ENCODE measurements at places on chromosomes 6 and 20. TPM values are rescaled to one million over a fixed set of nuclear protein-coding genes. Genes with fewer than 3 reads are reported as not detected.

DNA sequence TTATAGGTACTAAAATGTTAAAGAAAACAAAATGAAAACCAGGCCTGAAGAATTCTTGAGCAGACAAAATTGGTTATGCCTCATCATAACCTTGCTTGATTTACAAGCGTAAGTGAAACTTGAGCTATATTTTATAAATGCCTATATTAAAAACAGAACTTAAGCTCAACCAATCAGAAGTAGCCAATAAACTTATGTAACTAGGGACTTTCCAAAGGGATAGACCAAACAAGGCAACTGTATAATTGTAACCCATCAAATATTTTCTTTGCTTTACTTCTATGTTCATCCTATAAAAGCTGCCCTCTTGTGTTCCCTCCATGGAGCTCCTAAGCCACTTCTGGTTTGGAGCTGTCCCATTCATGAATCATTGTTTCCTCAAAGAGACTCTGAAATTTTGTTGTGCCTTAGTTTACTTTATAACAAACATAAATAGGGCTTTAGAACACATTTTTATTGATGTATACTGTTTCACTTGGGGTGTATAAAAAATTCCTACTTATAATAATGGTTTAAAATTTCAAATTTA lies 101.6 kb upstream of the CARMIL1 start:
- no peak for DNase-seq

- DNase-seq = no peak
Observed at GRCh38 chr6:3422435-3423070, 34.3 kb downstream of the SLC22A23 start.

GRCh38 chr6:144931172-144932035 lies 646.3 kb downstream of the UTRN start:
- peak; percentile 35 for DNase-seq

- DNase-seq = no peak
Observed at GRCh38 chr6:108164815-108165706, 761 bp upstream of the NR2E1 start.

- DNase-seq = no peak
Observed at GRCh38 chr20:33868595-33868994, 57.4 kb downstream of the CHMP4B start.

- DNase-seq = no peak
Observed at GRCh38 chr6:69976591-69977090, 110.3 kb downstream of the COL19A1 start.

- DNase-seq = no peak
Observed at GRCh38 chr6:159646733-159647132, 46.3 kb downstream of the SOD2 start.

GRCh38 chr20:18092890-18093289 lies 35.2 kb upstream of the OVOL2 start:
- DNase-seq = no peak

DNA sequence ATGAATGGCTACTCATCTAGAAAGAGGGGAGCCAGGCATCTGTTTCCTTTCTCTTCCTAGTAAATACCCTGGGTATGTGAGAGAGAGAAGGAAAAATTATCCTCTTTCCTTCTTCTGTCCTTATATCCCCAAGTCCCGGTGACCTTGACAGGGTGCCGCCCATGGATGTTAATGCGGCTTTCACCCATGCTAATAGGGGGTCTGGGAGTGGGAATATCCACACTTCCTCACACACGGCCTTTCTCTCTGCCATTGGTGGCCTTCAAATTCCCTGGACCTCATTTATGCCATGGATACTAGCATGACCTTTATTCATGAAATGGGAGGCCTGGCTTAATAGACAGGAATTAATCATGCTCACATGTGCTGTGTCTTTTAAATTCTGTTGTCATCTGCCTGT lies 159.0 kb upstream of the NOX3 start:
- DNase-seq = no peak

DNA sequence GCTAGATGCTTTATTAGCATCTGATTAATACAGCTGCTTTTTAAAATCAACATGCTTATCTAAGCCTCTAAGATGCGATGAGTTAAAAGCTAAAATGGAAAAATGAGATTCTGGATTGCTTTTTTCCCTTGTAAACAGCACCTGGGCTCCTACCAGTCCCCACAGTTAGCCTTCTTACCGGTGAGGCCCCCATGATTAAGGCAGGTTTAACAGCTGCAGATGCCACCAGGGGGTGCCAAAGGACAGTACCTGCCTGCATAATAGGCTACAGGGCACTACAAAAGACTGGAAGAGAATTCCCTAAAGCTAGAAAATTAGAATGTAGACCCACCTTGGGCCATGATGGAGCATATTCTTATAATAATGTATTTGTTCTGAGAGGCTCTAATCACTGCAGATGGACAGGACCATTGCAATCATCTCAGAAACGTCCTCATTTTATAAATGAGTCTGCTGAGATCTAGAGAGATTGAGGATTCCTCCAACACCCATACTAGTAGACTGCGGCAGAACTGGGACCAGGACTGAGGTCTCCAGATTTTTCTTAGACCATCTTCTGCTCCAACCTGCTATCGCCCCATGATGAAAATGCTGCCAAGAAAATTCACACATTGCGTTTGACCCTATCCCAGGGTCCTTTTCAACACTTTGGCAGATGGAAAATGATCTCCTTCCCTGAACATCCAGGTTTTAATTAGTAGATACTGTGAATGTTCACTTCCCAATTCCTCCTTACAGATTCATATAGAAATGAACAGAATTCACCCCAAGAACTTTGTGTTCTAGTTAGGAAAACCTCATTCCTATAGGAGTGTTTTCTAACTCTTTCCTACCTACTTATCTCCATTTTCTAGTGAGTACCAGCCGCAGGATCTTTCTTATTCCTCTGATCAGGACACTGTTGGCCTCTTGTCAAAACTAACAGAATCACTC lies 148.8 kb downstream of the RPS12 start:
- DNase-seq = peak; percentile 59

GRCh38 chr6:143973097-143973966 lies 34.7 kb downstream of the PLAGL1 start:
- DNase-seq = no peak

- DNase-seq = no peak
Observed at GRCh38 chr6:32603888-32604287, 14.2 kb upstream of the HLA-DRB1 start.

- DNase-seq = no peak
Observed at GRCh38 chr6:49979584-49979983, 10.2 kb upstream of the DEFB113 start.

- no peak for DNase-seq
Observed at GRCh38 chr6:125843593-125843992, 52.8 kb downstream of the NCOA7 start.

- no peak for DNase-seq
Observed at GRCh38 chr6:151690303-151690702, 117.2 kb upstream of the ESR1 start.

GRCh38 chr20:48294196-48294595 lies 508.9 kb upstream of the SULF2 start:
- DNase-seq = no peak

DNA sequence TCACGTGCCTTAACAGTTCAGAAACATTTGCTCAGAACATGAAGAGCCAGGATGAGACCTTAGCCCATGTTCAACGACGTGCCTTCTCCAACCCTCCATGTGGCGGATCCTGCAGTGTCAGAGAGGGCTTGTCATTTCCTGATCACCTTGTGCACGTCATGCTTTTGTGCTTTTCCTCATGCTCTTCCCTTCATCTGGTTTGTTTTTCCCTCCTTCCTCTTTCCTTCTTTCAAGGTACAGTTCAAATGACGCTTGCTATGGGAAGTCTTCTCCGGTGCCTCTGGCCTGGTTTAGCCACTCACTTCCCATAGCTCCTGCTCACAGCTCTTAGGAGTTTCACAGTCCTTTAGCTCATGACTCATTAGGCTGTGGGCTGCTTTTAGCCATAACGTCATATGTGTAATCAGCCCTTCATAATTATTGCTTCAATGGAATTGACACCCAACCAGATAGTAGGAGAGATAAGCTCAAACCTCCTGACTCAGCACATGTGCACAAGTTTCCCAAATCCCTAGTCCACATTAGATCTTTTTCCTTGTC lies 102.7 kb upstream of the CNKSR3 start:
- DNase-seq = no peak

- no peak for DNase-seq
Observed at GRCh38 chr6:129163551-129163950, 280.6 kb downstream of the LAMA2 start.

GRCh38 chr20:32484225-32484957 lies 100.7 kb downstream of the NOL4L start:
- DNase-seq = peak; percentile 35

GRCh38 chr6:158293122-158293521 lies 19.1 kb upstream of the TULP4 start:
- DNase-seq = no peak

DNA sequence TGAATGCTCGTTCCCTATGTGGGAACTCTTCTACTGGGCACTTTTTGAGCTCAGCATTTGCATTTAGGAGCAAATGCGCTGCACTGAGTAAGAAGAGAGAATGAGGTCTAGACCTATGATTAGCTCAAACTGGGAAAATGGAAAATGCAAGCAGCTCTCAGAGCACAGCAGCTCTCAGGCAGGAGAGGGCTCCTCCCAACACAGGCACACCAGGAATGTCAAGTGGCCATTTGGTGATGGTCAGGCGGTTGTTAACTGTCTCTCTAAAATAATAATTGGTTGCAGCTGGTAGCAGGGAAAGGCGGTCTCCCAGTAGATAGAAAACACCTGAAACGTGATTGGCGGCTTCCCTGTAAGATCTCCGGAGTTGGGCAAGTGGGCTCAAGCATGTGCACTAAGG lies 162.0 kb upstream of the ECI2 start:
- no peak for DNase-seq

DNA sequence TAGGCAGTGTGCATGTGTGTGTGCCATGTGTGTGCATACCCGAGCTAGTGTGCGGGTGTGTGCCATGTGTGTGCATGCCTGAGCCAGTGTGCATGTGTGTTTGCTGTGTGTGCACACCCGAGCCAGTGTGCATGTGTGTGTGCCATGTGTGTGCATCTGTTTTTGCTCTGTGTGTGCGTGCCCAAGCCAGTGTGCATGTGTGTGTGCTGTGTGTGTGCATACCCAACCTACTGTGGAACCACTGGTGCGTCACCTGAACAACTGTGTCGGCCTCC lies 5.7 kb downstream of the RBBP8NL start:
- DNase-seq = no peak

GRCh38 chr20:21920211-21920610 lies 214.7 kb downstream of the PAX1 start:
- no peak for DNase-seq

GRCh38 chr20:41278936-41279335 lies 38.6 kb downstream of the ZHX3 start:
- DNase-seq = no peak

- DNase-seq = no peak
Observed at GRCh38 chr20:50734730-50735679, 3.6 kb downstream of the PARD6B start.

GRCh38 chr6:136639702-136640101 lies 89.5 kb upstream of the MAP7 start:
- no peak for DNase-seq

- DNase-seq = no peak
Observed at GRCh38 chr6:125793863-125794262, 3.1 kb downstream of the NCOA7 start.

DNA sequence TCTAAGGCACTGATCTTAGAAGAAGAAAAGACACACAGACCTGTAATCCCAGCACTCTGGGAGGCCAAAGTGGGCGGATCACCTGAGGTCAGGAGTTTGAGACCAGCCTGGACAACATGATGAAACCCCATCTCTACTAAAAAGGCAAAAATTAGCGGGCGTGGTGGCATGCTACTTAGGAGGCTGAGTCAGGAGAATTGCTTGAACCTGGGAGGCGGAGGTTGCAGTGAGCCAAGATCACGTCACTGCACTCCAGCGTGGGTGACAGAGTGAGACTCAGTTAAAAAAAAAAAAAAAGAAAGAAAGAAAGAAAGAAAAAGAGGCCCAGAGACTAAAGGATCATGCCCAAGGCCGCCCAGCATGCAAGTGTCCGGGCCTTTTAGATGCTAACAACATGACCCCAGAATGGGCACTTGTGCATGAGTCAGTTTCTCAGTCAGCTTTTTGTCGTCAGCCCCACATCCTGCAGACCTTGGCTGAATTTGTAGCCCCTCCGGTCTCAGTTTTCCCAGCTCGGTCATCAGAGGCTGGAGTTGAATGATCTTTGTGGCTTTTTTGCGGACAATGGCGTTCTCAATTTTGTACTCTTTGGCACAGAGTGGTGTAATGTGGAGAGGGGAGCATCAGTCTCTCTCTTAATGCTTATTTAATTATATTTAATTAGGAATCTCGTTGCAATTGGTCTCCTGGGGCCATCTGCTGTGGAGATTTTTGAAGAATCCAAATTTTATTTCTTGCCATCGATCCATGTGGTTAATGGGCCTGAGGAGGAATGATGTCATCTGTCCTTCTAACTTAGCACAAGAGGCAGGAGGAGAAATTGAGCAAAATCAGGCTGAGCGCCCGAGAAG lies 30.6 kb upstream of the APCDD1L start:
- DNase-seq = no peak

- no peak for DNase-seq
Observed at GRCh38 chr6:40733290-40733689, 146.1 kb upstream of the LRFN2 start.

DNA sequence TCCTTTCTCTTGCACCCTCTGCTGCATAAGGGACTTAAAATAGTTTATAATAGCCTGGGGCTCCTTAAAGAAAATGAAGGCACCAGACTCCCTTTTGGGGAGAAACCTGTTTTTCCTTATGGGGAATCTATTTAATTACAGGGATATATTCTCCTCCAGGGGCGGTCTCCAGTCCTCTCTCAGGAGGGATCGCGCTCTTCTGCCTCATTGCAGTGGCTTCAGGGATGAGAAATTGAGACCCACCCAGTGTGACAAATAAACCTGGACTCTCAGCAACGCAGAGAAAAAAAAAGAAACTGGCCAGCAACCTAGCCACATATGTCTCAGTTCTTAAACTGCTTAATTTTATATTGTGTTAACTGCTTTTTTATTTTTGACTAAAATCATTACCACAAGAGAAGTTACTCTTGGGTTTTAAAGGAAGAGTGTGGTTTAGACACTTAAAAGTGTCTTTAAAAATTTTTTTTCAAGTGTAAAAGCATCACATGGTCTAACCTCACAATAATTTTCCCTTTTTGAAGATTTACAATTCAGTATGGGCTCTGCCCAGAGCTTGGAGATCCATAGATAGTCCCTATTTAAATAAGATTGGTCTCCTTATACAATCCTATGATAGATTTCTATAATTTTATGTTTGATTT lies 11.7 kb upstream of the GOPC start:
- DNase-seq = no peak

ADGRF5 gene
- polyA plus RNA-seq = not detected

FILIP1 gene
- polyA plus RNA-seq = 2.3 TPM

HNF4A gene
- polyA plus RNA-seq = 25.9 TPM

HLA-DOA gene
- polyA plus RNA-seq = not detected

GGTLC1 gene
- not detected for polyA plus RNA-seq

PRL gene
- polyA plus RNA-seq = not detected

TGM3 gene
- polyA plus RNA-seq = 0.03 TPM

SRF gene
- polyA plus RNA-seq = 14.0 TPM

C20orf202 gene
- polyA plus RNA-seq = not detected

MAN1A1 gene
- not detected for polyA plus RNA-seq

CNR1 gene
- 0.79 TPM for polyA plus RNA-seq

TDRD6 gene
- polyA plus RNA-seq = not detected
